ENCODE measurements at places on chromosomes 5 and 9.

GRCh38 chr5:178883815-178884430 lies 11.8 kb upstream of the ZFP2 start:
- no peak for DNase-seq

DNA sequence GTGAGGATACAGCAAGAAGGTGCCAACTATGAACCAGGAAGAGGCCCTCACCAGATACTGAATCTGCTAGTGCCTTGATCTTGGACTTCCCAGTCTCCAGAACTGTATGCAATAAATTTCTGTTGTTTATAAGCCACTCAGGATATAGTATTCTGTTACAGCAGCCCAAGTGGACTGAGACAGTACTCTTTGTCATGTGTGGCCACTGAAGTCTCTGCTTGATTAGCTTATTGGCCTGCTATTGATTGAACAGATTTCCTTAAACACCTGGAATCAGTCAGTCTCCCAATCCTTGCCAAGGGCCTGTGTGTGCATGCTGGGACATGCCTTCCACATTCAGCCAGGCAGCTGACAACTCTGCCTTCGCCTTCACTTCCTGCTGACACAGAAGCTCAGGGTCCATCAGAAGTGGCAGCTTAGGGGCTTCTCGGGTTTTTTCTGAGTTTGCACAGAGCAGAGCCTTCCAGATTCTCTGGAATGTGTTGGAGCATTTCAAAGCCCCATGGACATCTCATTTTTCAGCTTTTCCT lies 13.7 kb upstream of the ROR2 start:
- DNase-seq: no peak

DNA sequence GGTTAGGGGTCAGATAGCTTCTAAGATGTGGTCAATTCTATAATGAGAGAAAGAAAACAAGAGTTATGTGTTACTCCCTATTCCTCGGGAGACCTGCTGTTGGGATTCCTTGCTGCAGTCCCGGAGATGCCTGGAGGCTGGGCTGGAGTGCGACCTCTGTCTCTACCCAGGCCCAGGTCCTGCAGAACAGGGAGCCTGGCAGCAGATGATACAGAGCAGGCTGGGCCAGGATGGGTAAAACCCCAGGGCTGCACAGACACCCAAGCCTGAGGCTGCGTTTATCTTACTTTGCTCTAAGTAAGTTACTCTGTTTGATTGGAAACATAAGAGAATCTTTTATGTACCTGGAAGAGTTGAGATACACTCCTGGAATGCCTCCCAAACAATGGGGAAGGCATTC lies 26.9 kb upstream of the FAM120AOS start:
- no peak for DNase-seq

DNA sequence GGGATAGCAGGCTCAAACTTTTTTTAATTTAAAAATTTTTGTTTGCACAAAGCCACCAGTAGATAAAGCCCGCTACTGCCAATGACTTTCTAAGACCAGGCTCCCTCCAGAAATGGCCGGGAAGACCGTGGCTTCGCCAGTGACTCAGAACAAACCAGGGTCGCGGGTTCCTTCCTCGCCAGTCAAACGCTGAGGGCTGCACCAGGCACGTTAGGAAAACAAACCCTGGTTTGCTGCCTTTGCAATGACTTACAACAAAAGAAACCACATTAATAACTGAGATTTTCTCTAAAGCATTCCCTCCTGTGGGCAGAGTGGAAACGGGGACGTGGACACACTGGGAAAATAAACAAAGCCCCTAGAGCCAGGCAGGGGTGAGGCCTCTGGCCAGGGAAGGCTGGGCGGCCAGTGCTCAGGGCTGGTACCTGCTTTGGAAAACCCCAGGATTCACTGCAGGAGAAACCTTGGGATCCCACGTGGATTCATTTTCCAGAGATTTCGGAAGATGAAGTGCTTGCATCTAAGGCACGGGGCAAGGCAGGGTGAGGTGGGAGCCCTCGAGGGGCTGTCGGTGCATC lies 3.8 kb downstream of the PRRX2 start:
- no peak for DNase-seq

DNA sequence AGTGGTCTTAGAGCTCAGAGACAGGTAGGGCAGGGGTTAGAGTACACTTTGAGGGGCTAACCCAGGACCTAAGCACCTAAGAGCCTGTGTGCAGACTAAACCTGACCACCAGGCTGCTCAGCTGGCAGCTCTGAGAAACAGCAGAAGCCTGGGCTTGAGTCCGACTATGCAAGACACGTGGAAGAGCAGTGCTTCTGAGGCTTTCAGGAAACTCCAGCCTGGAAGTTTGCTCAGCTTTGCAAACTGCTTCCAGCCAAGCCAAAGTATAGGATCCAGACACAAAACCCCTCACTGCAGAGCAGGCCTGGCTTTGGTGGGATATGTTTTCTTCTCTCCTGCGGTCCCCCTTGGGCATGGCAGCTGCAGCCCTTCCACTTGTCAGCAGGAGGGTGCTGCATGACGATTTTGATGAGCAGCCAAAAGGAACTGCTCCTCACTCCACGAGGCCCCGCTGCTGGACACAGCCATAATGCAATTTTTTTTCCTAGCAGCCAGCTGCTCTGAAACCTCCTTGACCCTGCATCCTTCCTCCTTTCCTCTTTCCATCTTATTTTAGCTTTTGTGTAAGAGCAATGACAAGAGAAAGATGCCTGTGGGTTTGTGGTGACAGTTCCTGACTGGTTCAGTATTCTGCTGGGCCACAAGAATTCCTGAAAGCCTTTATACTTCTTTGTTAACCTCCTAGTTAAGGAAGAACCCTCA lies 123.1 kb downstream of the LIFR start:
- DNase-seq: no peak

DNA sequence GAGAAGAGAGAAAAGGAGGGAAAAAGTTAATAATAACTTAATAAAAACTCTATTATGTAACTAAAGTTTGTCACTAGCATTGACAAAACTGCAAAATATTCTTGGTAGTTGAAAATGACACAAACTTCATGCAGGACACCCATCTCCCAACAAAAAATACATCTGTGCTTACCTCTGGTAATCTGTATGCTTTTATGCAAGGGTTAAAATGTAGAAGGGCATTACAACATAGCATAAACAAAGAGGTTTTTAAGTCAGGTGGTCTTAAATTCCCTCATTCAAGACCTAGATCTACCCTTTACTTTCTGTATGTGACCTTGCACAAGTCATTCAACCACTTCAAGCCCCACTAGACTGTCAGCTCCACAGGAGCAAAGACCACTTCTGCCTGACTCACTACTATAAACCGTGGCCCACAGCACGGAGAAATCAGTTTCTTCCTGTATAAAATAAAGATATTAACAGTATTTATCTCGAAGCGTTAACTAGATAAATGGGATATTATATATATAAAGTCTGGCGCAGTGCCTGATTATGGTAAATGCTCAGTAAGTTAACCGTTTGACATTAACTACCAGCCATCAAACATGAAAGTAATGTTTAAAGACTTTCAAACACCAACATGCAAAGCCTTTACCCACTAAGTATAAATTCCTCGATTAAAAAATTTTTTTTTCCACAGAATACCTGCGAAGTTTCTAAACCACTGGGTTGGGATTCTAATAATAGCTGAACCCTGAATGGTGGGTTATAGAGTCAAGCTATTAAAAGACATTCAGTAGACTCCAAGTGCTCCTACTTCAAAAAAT lies 2.0 kb downstream of the FBXL17 start:
- no peak for DNase-seq

DNA sequence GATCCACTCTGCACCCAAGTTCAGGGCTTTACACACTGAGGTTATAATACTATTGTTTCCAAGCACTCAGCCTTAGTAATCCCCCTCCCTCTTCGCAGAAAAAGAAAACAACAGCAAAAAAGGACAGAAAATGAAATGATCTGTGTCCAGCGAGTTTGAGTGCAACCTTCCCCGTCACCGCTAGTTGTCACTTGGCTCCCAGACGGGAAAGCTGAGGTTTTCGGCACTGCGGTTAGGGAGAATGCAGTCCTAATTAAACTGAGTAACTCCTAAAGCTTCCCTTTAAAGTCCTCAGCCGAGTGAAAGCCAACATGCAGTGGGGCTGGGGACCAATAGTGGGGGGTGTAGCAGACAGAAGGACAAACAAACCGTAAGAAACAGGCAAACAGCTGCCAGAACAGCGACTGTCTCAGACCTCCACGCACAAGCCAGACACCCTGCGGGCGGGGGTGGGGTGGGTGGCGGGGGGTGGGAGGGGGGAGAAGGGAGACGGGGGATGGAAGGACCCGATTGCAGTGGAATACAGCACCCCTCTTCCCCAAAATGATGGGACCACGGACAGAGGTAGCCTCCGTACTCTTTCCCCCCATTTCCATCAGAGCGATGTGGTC lies 680 bp downstream of the GLRA1 start:
- DNase-seq: no peak

DNA sequence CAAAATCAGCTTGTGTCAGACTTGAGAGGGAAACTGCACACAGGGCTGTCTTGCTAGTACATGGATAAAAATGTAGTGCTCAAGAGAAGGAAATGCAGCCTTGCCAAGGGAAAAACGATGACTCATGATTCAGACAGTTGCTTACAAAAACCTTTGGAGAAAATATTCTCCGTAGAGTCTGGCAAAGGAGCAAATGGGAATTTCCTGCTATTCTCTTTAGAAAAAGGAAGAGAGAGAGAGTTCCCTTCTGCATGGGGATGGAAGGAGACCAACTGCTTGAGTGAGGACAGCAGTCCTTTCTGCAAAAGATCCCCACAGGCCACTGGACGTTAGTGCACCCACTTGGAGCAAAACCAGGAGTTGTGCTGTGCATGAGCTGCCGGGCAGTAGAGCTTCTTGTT lies 7.6 kb downstream of the IFNB1 start:
- no peak for DNase-seq

GRCh38 chr9:16258191-16258590 lies 612.3 kb downstream of the BNC2 start:
- DNase-seq: no peak

GRCh38 chr5:72209147-72210115 lies 102.2 kb downstream of the MAP1B start:
- DNase-seq: no peak

DNA sequence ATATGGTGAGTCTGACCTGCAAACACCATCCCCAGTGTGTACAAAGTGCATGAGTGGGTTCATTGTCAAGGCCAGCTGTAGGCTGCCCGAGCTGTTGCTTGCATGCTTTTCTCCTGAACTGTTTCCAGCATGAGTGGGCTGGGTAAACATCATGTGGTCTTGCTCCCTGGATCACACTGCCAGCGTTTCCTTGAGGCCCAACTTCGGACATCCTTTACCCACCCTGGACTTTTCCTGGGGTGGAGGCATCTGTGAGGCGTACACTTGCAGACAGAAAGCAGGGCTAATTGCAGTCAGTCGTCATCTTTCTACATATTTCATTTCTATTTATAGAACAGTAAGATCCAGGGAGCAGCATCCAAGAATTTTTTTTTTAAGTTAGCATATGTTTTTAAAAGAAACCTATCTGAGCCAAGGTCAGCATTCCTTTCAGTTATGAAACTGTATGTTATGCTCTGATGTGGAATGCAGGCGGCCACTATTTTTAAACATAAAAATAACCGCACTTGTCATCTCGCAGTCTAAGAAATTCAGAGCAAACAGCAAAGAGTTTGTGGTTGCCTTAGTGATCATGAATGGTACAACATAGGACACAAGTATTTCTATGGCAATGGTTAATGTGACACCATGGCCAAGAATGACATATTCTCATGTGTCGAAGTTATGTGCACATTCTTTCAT lies 106.5 kb upstream of the DMRT1 start:
- DNase-seq: no peak

GRCh38 chr5:106966686-106967315 lies 703.9 kb downstream of the EFNA5 start:
- DNase-seq: no peak

GRCh38 chr5:18932081-18932480 lies 1055.9 kb downstream of the CDH18 start:
- no peak for DNase-seq

DNA sequence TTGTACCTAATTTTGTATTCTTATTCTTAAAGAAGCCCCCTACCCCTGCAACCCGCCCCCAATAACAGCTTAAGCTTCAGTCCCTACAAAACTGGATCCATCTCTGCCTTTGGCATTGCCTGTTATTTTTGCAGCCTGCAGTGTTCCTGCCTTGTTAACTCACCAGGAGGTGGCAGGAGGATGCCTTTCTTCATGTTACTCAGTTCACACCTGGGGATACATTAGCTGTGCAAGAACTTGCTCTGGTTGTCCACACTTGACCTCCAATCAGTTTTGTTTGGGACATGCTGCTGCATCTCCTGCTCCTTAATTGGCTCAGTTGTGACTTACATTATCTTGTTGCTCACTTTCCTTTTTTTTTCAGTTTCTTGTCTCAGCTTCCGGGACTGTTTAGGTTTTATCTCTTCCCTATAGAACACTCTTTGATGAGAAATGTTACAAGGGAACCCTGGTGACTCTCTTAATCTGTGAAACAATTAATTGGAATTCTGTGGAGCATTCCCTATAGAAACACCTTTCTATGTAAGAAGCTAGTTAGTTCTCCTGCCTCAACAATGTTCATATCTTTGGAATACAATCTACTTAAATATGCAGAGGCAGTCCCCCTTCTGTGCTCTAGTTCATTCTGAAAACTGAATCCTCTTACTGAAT lies 467.7 kb upstream of the ACO1 start:
- no peak for DNase-seq

GRCh38 chr9:127563579-127563978 lies 48.5 kb upstream of the STXBP1 start:
- DNase-seq: no peak

GRCh38 chr9:107175041-107175440 lies 108.0 kb upstream of the RAD23B start:
- DNase-seq: no peak

DNA sequence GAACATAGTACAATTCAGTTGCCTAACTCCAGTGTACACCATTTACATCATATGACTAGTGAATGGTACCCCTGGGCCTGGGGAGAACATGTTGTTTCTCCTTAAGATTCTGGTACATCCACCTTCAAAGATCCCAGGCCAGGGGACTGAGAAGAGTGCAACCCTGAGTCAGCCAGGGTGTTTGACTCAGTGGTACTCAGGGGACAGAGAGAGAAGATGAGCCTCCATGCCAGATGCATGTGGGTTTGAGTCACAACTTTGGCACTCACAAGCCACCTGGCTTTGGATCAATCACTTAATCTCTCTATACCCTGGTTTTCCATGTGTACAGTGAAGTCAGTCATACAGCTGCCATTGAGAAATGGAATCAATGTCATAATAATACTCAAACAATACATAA lies 53.7 kb downstream of the MAP1B start:
- DNase-seq: no peak

GRCh38 chr9:131505012-131505411 lies 2.3 kb downstream of the POMT1 start:
- no peak for DNase-seq

- DNase-seq: no peak
Observed at GRCh38 chr9:86452201-86452828, 98.1 kb upstream of the TUT7 start.
